HepG2 (cell line): ENCODE measurements at places on chromosomes 2 and 18.

DNA sequence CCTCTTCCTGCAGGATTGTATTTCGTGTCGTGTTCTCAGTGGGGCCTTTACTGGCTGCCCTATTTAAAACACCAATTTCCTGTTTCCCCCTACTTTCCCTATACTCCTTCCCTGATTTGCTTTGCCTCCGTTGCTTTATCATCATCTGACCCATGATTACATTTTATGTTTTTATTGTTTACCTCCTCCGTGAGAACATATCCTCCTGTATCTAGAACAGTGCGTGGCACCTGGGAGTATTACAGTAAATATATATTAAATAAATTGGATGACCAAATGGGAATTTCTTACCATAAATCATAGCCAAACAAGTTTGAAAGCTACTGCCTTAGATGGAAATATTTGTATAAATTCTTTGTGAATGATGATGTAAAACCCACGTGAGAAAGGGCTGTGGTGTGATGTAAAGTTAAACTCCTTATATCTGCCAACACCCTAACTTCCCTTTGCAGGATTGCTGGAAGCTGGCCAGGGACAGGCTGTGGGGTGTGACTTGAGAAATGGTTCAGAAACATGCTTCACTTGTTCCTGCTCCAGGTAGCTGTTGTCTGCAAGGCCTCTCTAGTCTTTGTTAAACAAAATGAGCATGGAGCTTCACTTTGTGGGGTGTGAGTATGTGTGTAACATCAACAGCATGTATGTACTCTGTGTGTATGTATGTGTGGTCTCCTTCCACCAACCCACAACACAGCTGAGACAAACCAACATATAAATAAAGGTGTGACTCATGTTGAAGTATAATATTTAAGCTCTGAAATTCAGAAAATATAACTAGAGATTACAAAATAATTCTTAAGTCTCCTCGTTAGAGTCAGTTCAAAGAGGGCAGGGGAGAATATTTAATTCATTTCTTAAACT is 40.3 kb downstream of the LHCGR start:
- no peak for DNase-seq

- DNase-seq = no peak
These were observed 23.9 kb upstream of the CEP68 start for GRCh38 chr2:65032019-65032975.

GRCh38 chr2:99489063-99489760 is 605 bp downstream of the REV1 start:
- peak; percentile 65 for DNase-seq

DNA sequence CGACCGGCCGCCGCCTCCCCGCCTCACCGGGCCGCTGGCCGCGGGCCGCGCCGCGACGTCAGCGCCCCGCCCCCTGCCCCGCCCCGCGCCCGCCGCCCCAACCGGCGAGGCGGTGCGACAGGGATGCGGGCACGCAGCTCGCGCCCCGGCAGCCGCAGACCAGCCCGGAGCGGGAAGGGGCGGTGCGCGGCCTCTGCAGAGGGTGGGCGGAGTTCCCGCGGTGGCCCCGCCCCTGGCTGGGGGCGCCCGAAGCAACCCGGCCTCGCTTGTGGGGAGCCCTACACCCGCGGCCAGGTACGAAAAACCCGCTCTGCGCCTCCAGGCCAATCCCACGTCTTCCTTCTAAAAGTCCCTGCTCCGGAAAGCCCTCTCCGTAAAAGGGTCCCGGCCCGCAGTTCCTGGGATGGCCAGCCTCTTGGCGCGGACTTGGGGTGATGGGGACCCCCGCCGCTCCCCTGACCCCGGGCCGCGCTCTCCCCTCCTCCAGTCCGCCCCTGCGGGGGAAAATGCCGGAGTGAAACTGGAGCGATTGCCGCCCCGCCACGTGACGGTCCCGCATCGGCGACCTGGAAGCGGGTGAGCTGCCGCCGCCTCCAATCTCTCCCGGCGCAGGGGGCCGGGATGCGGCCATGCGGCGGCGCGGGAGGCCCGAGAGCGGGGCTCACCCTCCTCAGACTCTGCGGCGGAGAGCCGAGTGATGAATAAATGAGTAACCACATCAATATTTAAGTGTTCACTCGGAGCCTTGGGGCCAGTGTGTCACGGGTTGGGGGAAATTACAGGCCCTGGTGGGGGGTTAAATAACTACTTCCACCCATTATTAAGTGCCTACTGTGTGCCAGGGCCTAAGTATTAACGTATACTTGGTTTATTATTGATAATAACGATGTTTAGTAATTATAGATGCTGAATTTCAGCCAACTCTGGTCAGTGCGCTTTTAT is at the start of gene RAB11FIP5:
Gene RAB11FIP5 (minus strand): TSS at position 36 of the 942 bp plus-strand sequence. CDS start 171 bp downstream, outside the sequence.
- peak; percentile 57 for DNase-seq

- no peak for DNase-seq
These were observed 89.3 kb downstream of the MDH1 start for GRCh38 chr2:63678085-63678484.

DNA sequence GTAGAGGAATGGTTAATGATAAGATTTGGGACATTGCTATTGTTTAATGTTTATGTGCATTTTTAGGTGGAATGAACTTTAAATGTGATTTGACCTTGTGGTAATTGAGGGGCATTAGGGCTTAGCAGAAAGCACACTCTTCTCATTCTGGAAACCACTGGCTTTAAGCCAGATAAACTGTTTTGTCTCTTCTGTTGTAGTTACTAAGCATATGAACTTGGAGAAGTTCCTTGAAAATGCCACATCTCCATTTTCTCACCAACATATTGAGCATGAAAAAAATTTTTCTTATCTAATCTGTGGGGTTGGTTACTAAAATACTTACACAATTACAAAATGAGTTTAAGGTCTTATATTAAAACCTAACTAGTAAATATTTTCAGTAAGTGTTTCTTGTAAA is 70.8 kb upstream of the FSHR start:
- no peak for DNase-seq

DNA sequence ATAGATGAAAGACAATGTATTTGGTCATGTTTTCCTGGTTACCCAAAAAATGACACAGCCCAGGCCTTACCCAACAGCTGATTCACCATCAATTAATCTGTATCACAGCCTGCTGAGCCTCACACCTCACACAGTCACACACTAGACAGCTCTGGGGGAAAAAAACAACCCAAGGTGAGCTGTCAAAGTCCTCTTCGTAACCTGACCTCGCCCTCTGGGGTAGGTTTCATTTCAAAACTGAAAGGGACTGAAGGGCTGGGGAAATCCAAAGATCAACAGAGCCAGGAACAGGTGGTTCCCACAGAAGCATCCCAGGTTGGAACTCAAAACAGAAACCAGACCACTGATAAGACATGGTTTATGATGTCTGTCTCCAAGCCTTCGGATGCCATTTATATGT is 18.2 kb upstream of the PCBP1 start:
- peak; percentile 88 for DNase-seq

- DNase-seq = peak; percentile 40
These were observed 142.9 kb upstream of the NXPH2 start for GRCh38 chr2:138922973-138923563.

GRCh38 chr2:144261336-144261735 is 258.6 kb downstream of the ZEB2 start:
- DNase-seq = no peak

DNA sequence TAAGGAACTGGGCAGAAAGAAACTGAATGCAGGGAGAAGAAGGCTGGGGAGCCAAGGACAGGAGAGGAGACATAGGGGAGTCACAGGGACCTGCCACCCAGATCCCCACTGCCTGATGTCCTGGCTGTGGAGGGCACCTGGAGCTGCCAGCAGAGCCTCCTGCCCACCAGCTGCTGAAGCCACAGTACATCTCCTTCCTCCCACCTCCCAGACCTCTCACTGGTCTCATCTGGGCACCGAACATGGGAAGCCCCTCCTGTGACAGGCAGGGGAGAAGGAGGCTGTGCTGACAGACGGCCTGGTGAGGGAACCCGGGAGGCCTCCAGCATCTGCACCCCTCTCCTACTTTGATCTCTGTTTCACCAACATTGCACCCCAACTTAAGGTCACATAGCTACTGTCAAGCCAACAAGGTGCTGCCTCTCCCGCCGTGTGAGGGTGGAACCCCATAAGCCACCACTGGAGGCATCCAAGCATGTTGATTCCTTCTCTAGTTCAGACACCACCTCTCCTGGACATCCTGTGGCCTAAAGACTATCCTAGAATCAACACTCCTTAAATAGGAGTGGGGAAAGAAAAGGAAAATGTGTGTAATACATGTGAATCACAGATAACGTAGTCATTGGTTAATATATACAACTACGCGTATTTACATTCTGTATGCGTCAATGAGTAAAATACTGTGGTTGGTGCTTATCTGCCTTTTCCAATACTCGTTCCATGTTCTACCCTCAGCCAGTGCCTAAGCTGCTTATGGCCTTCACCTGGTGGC is 3.5 kb upstream of the RNPEPL1 start:
- DNase-seq = no peak

GRCh38 chr2:14756122-14756541 is 123.6 kb downstream of the LRATD1 start:
- DNase-seq = no peak

GRCh38 chr2:147031897-147032296 is 812.9 kb upstream of the ACVR2A start:
- no peak for DNase-seq

- no peak for DNase-seq
These were observed 191.2 kb downstream of the LRRTM1 start for GRCh38 chr2:80113399-80113798.

GRCh38 chr2:71694501-71695234 is 241.3 kb downstream of the DYSF start:
- no peak for DNase-seq

DNA sequence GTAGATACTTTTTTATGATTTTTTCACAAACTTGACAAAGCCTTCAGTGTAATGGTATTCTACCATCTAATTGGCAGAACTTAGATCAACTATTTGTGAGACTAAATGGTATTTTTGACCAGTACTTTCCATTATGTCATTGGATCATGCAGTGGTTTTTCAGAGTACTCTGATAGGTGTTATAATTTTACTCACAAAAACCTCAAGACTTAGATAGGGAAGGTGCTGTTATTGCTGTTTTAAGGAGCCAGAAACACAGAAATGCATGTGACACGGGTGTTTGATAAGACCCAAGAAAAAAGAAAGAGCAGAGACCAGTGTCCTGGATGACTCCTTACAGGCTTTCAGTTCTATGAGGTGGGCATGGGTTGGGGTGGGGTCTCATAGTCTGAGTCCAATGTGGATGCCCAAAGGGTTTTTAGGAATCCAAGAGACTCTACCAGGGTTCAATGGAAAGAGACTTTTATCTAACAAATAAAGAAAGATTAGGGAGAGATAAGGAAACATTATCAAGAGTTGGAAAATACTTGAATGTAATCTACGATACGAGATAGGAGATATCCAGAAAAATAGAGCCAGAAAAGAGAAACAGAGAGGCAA is 31.3 kb downstream of the SP140 start:
- DNase-seq = no peak

DNA sequence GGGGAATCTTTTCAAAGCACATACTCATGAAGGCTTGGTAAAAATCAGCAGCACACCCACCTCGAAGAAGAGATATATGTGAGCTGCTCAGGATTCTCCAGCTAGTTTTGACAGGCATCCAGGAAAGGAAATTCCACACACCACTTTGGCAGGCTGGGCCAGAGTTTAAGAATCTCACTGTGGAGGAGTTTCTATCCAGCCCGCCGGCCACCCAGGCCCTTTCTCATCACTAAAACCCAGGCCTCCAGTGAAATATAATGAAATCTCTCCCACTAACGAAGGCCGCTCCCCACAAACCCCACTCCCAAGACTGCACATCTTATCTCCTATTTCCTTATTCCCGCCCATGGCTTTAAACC is 202.0 kb downstream of the GLI2 start:
- DNase-seq = no peak
